ENCODE measurements at places on chromosomes 13 and 19. TPM values are rescaled to one million over a fixed set of nuclear protein-coding genes. Genes with fewer than 3 reads are reported as not detected.

FXYD1 gene
- not detected for total RNA-seq

C1QTNF9 gene
- not detected for total RNA-seq

MEIS3 gene
- total RNA-seq = 148 TPM

ARHGEF18 gene
- total RNA-seq = 33.0 TPM

ZIC2 gene
- 16.8 TPM for total RNA-seq

SLAIN1 gene
- 0.24 TPM for total RNA-seq

TMEM161A gene
- total RNA-seq = 58.0 TPM

ATXN8OS gene
- total RNA-seq = not detected

RYR1 gene
- 0.31 TPM for total RNA-seq

TMEM272 gene
- 0.10 TPM for total RNA-seq

CGB2 gene
- total RNA-seq = not detected

C13orf42 gene
- not detected for total RNA-seq

EDDM13 gene
- not detected for total RNA-seq

KL gene
- not detected for total RNA-seq

OVOL3 gene
- total RNA-seq = not detected

POU2F2 gene
- not detected for total RNA-seq

SLC7A1 gene
- total RNA-seq = 9.8 TPM

POU4F1 gene
- not detected for total RNA-seq

ATP4B gene
- not detected for total RNA-seq

PLPP2 gene
- not detected for total RNA-seq

FTL gene
- 4,408 TPM for total RNA-seq

ZNF813 gene
- 0.37 TPM for total RNA-seq

ELANE gene
- not detected for total RNA-seq

INAFM1 gene
- 7.0 TPM for total RNA-seq

HS6ST3 gene
- total RNA-seq = not detected

WDR88 gene
- total RNA-seq = not detected

EIF3K gene
- total RNA-seq = 451 TPM

PRSS57 gene
- total RNA-seq = not detected

TTYH1 gene
- total RNA-seq = 0.10 TPM

ZNF416 gene
- 9.0 TPM for total RNA-seq

MEDAG gene
- not detected for total RNA-seq

CFD gene
- 3.6 TPM for total RNA-seq

ZNF730 gene
- total RNA-seq = 4.3 TPM

F10 gene
- not detected for total RNA-seq

JSRP1 gene
- 2.5 TPM for total RNA-seq

ZNF99 gene
- not detected for total RNA-seq

TEX26 gene
- total RNA-seq = not detected

SLC10A2 gene
- not detected for total RNA-seq

ZNF208 gene
- not detected for total RNA-seq

KRTDAP gene
- total RNA-seq = not detected

PCDH9 gene
- total RNA-seq = not detected

YJEFN3 gene
- 0.37 TPM for total RNA-seq

ZSCAN4 gene
- total RNA-seq = 0.55 TPM

VMAC gene
- 2.2 TPM for total RNA-seq

MTUS2 gene
- total RNA-seq = not detected

RHPN2 gene
- total RNA-seq = 10.1 TPM

PEX11G gene
- total RNA-seq = 3.5 TPM
